ENCODE measurements at places on chromosomes 2 and 18.

- DNase-seq = no peak
These were observed 1002.5 kb upstream of the FAM98A start for GRCh38 chr2:34601561-34601960.

GRCh38 chr2:217484046-217484445, 518.7 kb downstream of the TNS1 start:
- no peak for DNase-seq

DNA sequence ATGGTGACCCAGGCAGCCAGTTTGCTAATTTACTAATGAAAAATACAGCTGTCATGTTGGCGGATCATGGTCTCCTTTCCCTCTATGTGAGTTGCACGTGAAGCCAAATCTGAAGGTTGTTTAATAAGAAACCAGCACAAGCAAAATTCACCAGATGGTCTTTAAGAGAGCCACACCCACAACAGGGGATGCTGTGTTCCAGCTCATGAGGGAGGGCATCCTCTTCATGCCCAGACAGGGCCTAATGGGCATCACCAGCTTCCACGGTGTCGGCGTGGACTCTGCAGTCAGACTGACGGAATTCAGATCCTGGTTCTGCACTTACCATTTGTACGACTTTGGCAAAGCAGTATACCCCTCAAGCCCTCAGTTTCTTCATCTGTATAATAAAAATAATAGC, 39.9 kb downstream of the TMEM247 start:
- DNase-seq = no peak

GRCh38 chr2:241157841-241158545, 7.7 kb downstream of the PPP1R7 start:
- no peak for DNase-seq

GRCh38 chr2:144343145-144343544, 176.8 kb downstream of the ZEB2 start:
- no peak for DNase-seq

DNA sequence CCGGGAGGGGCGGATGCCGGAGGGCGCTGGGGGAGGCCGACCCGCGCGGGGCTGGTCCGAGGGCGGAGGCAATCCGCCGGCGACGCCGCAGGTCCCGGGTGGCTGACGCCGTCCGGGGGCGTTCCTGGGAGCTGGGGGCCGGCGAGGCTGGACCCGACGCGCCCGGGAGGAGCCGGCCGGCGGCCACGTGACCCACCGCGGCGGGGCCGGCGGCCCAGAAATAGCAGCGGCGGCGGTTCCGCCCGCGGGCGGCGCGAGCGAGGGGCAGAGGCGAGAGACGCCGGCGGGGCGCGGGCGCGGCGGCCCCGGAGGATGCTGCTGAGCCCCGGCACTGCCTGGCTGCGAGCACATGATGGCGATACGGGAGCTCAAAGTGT, at the start of gene RAB31:
Gene RAB31, plus strand, starts transcription at position 245 of the 377 bp plus-strand sequence. Its CDS starts 105 bp downstream, at position 350.
- DNase-seq = peak; percentile 56

GRCh38 chr2:143697744-143698143, 568.5 kb downstream of the ARHGAP15 start:
- DNase-seq = no peak

- no peak for DNase-seq
These were observed 61.7 kb upstream of the TEX51 start for GRCh38 chr2:126836761-126837679.

GRCh38 chr18:48583573-48583972, 44.7 kb downstream of the CTIF start:
- DNase-seq = no peak

DNA sequence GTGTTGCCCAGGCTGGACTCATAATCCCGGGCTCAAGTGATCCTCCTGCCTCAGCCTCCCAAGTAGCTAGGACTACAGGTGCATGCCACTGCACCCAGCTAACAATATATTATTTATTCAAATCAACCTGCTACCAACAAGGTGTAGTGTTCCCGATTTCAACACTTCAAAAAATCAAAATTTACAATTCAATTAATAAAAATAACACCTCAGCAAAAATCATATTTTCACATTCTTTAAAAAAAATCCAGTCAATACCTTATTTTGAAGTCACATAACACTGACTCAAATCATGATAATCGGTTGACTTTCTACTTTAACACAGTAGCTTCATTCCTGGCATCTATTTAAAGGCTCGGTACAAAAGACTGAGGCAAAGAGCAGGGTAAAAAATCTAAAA, 7.2 kb downstream of the GPR75 start:
- DNase-seq = no peak

DNA sequence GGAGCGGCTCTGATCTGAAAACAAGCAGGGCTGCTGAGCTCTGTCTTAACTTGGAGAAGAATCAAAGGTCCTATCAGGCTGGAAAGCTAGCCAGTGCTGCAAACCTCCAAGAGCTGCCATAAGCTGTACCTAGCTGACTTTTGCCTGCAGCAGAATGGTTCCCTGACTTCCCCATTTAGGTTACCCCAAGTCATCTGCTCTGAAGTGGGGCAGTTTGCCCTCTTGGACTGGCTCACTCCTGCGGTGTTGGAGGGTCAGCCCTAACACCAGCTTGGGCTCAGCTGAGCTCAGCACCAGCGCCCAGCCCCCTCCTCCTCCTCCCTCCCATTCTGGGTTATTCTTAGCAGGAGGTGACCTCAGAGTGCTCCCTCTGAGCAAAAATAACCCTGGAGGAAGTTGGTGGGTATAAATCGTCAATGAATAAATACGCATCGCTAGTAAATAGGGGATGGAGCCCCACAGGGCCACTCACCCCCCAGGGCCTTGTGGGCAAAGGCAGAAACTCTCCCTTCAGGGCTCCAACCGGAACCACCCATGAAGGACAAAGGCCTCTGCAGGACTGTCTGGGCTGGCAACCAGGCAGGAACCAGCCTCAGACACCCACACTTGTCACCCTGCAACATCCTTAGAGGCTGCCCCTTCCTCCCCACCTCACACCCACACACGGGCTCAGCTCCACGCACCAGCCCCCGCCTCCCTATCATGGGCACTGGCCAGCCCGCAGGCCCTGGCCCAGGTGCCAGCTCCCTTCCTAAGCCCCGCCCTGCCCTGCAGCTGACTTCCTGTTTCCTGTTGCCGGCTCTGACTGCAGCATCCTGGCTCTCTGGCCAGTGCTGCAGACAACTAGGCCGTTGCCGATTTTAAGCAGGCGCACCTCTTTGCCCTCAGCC, 46.9 kb downstream of the DNMT3A start:
- DNase-seq = peak; percentile 92

GRCh38 chr2:230422149-230422548, 6.1 kb downstream of the SP100 start:
- DNase-seq = no peak

- no peak for DNase-seq
These were observed 186.8 kb downstream of the ZEB2 start for GRCh38 chr2:144333143-144333555.

- DNase-seq = no peak
These were observed 42.9 kb downstream of the DOK1 start for GRCh38 chr2:74597410-74597809.

- DNase-seq = no peak
These were observed 487.3 kb upstream of the SPRED2 start for GRCh38 chr2:65919550-65920188.

DNA sequence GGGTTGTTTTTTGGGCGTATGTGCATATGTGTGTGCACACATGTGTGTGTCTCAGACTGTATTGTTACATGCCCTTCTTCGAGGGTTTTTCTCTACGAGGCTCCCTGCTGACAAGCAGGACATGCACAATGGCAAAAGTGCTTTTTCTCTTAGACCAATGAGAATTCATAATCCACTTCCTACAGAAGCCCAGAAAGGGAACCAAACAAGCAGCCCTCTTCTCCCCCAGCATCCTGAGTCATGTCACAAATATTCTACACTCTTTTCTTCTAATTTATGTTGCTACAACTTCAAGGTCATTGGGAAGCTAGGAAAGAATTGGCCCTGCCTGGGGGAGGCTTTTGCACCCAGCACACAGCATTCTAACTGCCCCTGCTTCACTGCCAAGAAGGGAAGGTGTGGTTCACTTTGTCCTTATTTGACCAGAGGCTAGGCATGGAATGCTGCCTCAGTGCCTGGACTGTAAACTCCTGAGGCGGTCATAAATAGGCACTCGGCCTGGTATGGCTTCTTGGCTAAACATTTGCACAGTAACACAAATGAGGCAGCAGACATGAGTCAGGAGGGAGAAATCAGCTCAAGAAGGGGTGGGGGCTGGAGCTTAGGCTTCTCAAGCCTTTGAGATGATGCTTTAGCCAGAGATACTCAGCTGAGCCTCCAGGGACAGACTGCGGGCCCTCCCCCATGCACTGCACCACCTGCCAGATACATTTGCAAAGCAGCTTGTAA, 92.7 kb upstream of the KLF7 start:
- no peak for DNase-seq

DNA sequence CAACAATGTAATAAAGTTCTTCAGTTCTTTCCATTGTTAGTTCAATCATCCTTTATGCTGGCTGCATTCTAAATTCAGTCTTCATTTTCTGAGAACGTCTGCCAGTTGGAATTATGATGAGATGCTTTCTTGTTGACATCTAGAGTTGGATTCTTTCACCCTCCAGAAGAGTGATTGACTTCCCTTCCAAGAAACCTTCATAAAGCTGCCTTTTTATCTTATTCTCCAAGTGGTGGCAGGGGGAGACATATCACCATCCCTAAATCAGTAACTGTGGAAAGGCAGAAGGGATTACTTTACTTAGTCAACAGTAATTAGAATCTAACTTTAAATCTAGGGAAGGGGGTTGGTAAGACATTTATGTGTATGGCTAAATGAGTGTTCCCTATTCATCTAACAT, 86.8 kb upstream of the GULP1 start:
- DNase-seq = no peak

GRCh38 chr2:47403609-47404193, 745 bp downstream of the MSH2 start:
- DNase-seq = no peak

DNA sequence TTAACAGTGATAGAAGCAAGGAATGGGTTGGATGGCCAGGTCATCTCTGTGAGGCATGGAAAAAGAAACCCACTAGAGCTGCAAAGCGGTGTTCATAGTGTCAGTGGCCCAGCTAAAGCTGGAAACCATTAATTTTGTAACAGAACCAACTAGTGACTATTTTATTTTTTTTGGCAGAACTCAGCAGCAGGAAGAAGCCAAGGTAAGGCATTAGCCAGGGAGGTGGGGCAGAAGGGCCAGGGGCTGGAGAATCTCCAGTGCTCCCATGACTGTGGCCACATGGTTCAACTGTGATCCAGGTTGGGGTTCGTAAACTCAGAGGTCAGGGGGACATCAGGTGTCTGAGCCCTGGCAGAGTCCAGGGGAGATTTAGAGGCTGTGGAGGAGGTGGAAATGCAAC, 25.9 kb upstream of the YES1 start:
- no peak for DNase-seq

DNA sequence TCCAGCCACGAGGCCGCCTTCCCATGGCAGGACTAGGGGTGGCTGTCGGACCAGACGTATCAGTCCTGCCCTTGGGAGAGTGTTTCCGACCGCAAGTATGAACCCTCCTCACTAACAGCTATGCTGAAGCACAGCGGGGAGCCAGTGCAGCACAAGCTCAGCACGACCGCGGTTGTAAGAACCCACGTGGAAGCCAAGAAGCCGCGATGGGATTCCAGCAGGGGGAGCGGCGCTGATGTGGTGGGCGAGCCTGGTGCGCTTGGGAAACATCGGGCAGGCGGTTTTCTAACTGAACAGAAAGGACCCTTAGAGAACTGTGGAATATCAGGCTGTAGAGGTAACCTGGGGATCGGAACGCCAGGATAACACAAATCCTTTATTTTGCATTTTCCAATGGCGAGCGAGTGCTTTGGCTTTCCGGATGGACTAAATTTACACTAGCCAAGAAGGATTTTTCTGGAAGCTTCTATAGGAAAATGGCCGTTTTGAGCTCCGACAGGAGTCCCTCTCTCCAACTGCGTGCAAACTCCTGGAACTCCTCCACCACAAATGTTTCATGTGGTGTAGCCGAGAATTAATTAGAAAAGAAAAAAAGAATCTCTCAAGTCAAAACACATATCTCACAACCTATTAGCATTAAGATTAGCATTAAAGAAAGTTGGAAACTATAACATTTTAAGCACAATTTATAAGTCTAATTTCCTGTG, 132.0 kb upstream of the MYCN start:
- DNase-seq = no peak

DNA sequence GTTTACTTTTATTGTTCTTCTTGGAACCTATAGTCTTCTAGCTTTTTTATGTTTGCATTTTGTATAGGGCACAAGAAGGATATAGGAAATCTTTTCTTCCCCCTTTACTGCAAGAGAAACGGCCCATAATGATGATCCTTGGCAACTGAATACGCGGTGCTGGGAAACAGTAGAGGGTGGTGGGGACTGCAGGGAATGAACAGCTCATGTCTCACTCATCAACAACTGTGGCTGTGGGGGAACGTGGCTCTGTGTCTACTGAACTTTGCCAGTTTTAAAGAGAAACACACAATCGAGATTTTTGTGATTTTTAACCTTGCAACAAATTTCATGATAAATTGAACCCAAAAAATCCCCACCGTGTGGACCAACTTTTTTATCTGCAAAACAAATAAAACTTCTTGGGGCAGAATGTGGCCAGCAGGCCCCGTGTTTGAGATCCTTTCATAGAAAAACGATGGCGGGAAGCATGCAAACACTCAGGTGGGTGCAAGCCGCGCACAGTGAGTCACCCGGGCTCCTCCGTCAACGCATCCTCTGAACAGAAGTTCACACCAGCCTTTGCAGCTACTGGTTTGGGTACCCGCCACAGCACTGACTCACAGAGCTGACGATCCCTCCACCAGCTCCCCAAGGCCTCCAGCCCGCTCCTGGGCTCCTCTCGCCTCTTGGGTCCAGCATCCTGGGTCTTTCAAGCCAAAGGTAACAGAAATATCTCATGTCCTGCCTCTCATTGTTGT, 149.3 kb downstream of the COL6A3 start:
- no peak for DNase-seq

GRCh38 chr2:27627963-27628766, 647 bp downstream of the CCDC121 start:
- no peak for DNase-seq

DNA sequence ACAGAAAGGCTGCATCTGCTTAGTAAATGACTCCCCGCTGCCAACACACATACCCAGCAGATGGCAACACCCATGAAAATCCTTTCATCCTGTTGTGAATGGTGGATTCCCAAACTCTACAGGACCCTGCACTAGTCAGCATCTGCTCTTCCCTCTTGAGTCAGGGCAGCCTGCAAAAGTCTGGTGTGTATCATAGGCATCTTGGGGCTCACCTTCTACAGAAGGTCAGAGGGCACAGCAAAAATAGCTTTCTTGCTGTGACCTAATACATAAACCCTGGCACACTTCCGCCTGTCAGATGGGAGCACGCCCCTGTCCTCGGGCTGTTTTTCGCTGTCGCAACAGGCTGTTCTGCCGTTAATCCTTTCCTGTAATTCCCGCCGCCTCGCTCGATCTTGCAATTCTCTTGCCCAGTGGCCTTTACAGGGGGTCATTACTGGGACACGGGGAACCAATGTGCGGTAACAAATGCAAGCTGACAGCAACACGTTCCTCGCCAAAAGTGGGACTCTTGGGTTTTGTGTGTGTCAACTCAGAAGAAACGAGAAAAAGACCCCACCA, 19.9 kb upstream of the SCYGR1 start:
- DNase-seq = no peak
